ENCODE measurements at places on chromosomes 3 and 15. TPM values are rescaled to one million over a fixed set of nuclear protein-coding genes. Genes with fewer than 3 reads are reported as not detected.

DNA sequence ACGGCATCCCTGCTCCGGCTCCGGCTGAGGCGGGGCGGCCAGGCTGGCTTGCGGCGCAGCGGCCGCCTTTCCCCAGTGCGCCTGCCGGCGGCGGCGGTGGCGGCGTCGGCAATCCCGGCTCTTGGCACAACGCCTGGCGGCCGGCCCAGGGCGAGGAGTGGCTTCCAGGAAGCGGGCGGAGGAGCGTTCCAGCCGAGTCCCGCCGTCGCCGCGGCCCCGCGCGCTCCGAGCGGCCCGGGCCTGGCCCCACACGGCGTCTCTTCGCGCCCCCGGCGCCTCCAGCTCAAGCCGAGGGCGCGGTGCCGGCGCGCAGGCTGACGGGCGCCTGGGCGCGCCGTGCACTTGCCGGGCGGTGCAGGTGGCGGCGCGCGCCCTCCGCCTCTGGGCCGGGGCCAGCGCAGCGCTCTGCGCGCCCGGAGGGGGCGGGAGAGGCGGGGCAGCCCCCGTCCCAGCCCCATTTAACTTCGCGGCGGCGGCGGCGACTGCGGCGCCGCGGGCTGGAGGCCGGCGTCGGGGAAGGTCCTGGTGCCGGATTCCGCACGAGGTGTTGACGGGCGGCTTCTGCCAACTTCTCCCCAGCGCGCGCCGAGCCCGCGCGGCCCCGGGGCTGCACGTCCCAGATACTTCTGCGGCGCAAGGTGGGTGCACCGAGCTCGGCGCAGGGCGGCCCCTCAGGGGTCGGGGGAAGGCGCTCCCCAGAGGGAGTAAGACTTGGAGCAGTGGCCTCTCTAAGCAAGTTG lies at the start of gene ADAMTSL3:
TSS of gene ADAMTSL3 (plus strand) at position 485 of the 740 bp plus-strand sequence. CDS start 1,639 bp downstream, outside the sequence.
- no peaks in the 10 kb centered on the region for H3K36me3 ChIP-seq
- peaks cover 43% of the 10 kb centered on the region for H3K27me3 ChIP-seq
- H3K4me3 ChIP-seq: peak within 1 kb of the TSS; percentile 16
- DNase-seq: peak; percentile 77
- H3K27ac ChIP-seq: no peak within 1 kb of the TSS

Gene LMAN1L
- total RNA-seq: not detected

DNA sequence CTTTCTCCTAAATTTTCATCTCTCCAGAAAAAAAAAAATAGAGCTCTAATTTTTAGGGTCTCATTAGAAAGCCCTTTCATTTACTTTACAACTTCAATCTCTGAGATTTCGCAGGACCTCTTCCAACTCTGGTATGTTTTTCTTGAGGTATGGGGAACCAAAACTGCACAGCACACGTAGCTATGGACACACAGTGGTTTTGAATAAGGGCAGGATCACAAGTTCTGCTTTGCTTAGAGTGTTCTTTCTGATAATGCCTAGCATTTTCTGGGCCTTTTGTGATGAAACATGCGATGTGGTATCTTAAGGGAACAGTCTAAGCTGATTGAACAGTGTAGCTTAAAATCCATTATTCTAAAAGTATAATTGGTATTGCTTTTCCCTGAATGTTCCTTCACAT lies 25.3 kb downstream of the ZNF592 start:
- H3K27me3 ChIP-seq: no peaks in the 10 kb centered on the region
- no peak overlapping the region for H3K4me3 ChIP-seq
- DNase-seq: no peak
- H3K27ac ChIP-seq: no peak overlapping the region
- H3K4me1 ChIP-seq: no peaks in the 10 kb centered on the region
- peaks cover under 1% of the 10 kb centered on the region for H3K36me3 ChIP-seq

DNA sequence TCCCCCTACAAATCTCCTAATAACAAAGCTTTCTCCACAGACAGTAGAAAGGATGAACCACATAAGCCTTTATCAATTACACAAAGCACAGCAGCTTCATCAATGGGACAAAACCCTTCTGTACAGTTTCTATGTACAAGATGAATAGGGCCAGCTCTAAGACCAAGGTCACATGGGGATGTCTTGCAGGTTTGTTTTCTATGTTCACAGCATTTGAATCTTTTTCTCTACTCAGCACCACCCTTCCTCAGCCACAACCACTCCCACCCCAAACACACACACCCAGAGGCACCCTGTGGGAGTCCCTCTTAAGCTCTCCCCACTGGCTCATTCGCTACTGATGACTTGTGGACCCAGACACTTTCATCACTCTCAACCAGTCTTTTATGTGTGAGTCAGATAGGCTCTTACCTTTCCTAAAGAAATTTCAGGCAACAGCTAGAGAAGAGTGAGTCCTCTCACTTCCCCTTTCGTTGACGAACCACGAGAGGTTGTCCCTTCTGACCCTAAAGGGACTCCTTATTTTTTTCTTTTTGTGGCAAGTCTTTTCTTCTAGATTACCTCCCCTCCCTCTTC lies 57.9 kb downstream of the ARHGAP31 start:
- H3K36me3 ChIP-seq: no peaks in the 10 kb centered on the region
- DNase-seq: no peak
- no peak overlapping the region for H3K4me3 ChIP-seq
- H3K4me1 ChIP-seq: peaks cover 22% of the 10 kb centered on the region

DNA sequence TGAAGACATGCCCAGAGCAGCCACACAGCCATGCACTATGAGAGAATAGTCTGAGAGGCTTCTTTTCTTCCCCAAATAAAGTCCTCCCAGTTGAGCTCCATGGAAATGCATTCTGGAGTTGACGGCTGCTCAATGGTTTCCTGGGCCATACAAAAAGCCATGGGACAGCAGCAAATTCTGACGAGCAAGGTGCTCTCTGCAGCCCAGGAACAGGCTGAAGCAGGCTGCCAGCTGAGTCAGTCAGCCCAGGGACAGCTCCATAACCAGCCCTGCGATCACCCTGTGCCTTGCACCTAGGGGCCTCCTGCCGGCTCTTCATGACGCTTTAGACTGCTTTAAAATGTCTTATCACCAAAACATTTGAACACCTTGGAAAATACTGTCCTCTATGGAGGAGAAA lies 256.3 kb upstream of the CHRNA7 start:
- no peaks in the 10 kb centered on the region for H3K27me3 ChIP-seq
- H3K27ac ChIP-seq: no peak overlapping the region
- H3K4me1 ChIP-seq: no peaks in the 10 kb centered on the region
- no peaks in the 10 kb centered on the region for H3K36me3 ChIP-seq
- DNase-seq: no peak
- no peak overlapping the region for H3K4me3 ChIP-seq

DNA sequence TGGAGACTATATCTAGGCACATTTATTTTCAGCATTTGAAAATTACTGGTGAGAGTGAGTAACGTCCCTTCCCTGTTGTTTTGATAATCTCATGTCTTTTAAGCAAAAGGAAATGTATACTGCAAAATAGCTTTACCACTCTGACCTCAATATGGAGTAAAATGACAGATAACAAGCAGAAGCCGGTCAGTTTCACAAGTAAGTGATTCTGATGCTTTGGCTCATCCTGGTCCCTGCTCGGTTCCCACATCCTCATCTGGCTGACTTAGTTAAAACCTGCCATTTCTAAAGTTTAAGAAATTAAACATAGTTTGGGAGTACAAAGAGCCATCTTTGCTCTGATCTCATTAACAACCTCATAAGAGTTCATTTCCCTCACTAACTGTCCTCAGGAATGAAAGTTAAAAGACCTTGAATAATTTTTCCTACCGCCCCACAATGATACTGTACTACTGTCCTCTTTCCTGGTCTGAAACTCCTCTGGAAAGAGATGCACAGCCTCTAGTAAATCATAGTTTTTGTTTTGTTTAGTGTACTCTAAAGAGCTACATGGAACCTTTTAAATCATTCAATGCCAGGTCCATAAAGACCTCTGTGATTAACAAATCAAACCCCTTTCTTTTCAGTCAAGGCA lies 72.3 kb upstream of the ICE2 start:
- no peaks in the 10 kb centered on the region for H3K4me1 ChIP-seq
- H3K27me3 ChIP-seq: no peaks in the 10 kb centered on the region
- no peak overlapping the region for H3K27ac ChIP-seq
- no peak overlapping the region for H3K4me3 ChIP-seq

DNA sequence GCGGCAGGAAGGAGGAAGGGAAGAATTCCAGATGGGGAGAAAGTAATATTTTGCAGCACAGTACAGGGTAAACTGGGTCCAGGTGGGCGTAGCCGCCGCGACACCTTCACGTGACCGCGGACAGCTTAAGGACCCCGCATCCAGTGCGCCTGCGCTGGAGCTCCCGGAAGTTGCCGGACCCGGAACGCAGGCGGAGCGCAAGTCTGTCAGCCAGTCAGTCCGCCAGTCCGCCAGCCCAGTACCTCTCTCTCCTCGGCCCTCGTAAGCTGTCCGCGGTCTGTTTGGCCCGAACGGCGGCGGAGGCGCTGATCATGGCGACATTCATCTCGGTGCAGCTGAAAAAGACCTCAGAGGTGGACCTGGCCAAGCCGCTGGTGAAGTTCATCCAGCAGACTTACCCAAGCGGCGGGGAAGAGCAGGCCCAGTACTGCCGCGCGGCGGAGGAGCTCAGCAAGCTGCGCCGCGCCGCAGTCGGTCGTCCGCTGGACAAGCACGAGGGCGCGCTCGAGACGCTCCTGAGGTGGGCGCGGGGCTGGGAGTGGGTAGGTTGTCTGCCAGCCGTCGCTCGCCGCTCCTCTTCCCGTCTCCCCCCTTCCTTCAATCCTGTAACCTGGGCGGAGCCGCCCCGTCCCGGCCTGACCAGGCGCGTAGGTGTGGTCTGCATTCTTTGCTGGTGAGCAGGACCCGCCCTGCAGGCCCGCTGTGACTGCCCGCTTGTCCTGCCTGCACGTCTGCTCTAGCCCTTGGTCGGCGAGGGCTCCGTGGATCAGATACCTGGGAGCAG lies at the start of gene PDCD6IP:
TSS of gene PDCD6IP (plus strand) at position 213 of the 784 bp plus-strand sequence. CDS start at position 312, 99 bp downstream.
- H3K4me1 ChIP-seq: peaks cover 15% of the 10 kb centered on the region
- H3K4me3 ChIP-seq: peak within 1 kb of the TSS; percentile 97
- H3K27ac ChIP-seq: peak within 1 kb of the TSS; percentile 100
- no peaks in the 10 kb centered on the region for H3K36me3 ChIP-seq
- no peaks in the 10 kb centered on the region for H3K27me3 ChIP-seq
- DNase-seq: peak; percentile 95

- H3K4me1 ChIP-seq: no peaks in the 10 kb centered on the region
- no peak overlapping the region for H3K27ac ChIP-seq
- no peak for DNase-seq
- no peak overlapping the region for H3K4me3 ChIP-seq
- H3K27me3 ChIP-seq: no peaks in the 10 kb centered on the region
These were observed 214.4 kb downstream of the LRTM1 start for GRCh38 chr3:54713455-54713854.

DNA sequence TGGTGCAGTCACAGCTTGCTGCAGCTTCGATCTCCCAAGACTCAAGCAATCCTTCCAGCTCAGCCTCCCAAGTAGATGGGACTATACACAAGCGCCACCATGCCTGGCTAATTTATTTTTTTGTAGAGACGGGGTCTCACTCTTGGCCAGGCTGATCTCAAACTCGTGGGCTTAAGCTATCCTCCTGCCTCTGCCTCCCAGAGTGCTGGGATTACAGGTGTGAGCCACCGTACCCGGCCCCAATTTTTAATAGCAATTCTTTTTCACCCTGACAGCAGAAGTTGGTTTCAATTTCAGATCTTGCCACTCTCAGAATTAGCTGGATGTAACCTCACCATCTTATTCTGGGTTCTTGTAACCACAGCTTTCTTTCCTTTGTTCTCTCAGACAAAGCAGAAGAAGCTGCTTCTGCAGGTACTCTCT lies 64.8 kb downstream of the TRIM71 start:
- DNase-seq: no peak
- H3K4me1 ChIP-seq: peaks cover 33% of the 10 kb centered on the region
- H3K27ac ChIP-seq: no peak overlapping the region
- no peak overlapping the region for H3K4me3 ChIP-seq

DNA sequence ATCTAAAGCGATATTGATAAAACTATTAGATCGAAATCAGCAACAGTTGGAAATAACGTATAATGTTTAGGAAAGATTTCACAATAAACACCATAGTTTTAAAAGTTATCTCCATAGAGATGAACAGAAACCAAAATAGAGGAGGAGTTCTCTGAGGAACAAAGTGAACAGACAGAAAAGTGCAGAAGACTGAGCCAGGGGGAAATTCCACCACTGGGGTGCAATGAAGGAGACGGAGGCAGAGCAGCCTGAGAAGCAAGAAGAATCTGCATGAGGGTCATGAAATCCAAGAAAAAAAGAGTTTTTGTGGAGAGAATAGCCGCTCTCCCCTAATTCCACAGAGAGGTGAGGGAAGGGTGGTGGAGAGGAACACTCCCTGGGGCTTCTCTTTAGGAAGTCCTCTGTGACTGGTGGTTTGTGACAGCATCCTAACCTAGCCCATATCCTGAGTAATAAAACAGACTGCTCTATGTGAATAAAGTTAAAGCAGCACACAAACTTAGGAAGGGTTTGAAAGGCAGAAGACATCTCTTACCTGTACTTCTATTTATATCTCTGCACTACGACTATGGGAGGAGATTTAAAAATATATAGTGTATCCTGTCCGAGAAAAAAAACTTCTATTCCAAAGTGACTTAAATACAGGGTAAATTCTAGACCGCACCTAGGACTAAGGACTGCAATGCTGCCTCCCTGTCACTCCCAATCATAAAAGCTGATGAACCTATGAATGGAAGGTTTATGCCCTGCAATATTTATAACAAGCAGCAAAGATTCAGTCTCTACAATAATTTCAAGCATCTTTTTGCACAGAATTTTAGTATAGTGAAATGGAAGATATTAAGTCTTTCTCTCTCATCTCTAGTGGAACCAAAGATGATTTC lies 22.9 kb downstream of the ATP8B4 start:
- no peaks in the 10 kb centered on the region for H3K4me1 ChIP-seq
- no peak overlapping the region for H3K27ac ChIP-seq
- no peaks in the 10 kb centered on the region for H3K27me3 ChIP-seq

- no peak overlapping the region for H3K4me3 ChIP-seq
- DNase-seq: no peak
- no peak overlapping the region for H3K27ac ChIP-seq
- H3K36me3 ChIP-seq: no peaks in the 10 kb centered on the region
These were observed 139.5 kb upstream of the TMCO5A start for GRCh38 chr15:37794947-37795346.

Gene GLCE
- total RNA-seq: 37.9 TPM

All from hepatocyte (in vitro differentiated cells).